RCC 7860 (cell line): ENCODE measurements at places on chromosomes 3 and 15.

- DNase-seq, result no peak
These were observed 48.2 kb upstream of the SELENOK start for GRCh38 chr3:53939813-53940212.

- DNase-seq, result no peak
These were observed 515.9 kb upstream of the DPPA4 start for GRCh38 chr3:109853077-109853731.

GRCh38 chr3:550471-550870, 353.9 kb downstream of the CHL1 start:
- no peak for DNase-seq

DNA sequence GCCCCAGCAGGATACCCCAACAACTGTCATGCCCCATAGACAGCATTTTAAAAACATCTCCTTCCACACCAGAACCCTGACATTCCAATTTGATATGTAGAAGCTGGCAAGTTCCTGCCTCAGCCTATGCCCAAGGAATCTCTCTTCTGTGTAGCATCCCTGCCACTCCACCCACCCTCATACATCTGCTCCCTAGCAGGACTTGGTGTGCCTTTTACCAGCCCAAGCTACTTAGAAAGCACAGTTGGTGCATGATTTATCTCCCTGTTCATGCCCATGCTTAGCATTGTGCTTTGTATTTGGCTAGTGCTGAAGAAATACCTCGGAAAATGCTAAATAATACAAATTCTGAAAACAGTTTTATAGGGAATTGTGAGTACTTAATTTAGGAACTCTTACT, 236.9 kb upstream of the HES1 start:
- no peak for DNase-seq

GRCh38 chr3:25801786-25802185, 11.9 kb downstream of the OXSM start:
- DNase-seq, result no peak

- DNase-seq, result no peak
These were observed 60.0 kb downstream of the NR1I2 start for GRCh38 chr3:119841808-119842471.

DNA sequence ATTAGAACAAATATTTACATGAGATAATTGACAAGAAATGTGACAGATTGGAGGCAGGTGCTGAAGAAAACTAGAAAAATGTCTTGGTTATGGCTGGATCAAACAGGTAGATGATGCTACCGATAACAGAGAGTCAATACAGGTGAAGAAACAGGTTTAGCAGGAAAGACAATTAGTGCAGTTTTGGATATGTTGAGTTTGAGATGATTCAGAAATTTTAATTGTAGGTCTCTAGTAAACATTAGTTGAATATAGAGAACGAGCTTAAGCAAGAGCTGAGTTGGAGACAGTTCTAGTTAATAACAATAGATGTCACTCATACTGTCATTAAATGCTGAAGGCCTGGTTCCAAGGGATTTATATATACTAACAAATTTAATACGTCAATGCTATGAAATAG, 524.4 kb downstream of the NSUN3 start:
- no peak for DNase-seq

GRCh38 chr3:14300721-14301399, 101.5 kb upstream of the SLC6A6 start:
- DNase-seq, result no peak

GRCh38 chr3:159131376-159131775, 329.5 kb downstream of the MFSD1 start:
- DNase-seq, result no peak

DNA sequence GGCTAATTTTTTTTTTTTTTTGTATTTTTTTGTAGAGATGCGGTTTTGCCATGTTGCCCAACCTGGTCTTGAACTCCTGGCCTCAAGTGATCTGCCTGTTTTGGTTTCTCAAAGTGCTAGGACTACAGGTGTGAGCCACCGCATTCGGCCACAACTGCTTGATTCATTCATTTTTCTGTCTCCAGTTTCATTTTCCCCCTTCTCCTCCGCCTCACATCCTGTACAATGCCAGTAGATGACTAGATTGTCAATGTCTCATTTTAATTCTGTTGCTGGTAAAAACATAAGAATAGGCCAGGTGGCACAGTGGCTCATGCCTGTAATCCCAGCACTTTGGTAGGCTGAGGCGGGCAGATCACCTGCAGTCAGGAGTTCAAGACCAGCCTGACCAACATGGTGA, 12.0 kb upstream of the ZNF592 start:
- DNase-seq, result no peak

- DNase-seq, result no peak
These were observed 244.8 kb upstream of the RGMA start for GRCh38 chr15:93333796-93334195.

DNA sequence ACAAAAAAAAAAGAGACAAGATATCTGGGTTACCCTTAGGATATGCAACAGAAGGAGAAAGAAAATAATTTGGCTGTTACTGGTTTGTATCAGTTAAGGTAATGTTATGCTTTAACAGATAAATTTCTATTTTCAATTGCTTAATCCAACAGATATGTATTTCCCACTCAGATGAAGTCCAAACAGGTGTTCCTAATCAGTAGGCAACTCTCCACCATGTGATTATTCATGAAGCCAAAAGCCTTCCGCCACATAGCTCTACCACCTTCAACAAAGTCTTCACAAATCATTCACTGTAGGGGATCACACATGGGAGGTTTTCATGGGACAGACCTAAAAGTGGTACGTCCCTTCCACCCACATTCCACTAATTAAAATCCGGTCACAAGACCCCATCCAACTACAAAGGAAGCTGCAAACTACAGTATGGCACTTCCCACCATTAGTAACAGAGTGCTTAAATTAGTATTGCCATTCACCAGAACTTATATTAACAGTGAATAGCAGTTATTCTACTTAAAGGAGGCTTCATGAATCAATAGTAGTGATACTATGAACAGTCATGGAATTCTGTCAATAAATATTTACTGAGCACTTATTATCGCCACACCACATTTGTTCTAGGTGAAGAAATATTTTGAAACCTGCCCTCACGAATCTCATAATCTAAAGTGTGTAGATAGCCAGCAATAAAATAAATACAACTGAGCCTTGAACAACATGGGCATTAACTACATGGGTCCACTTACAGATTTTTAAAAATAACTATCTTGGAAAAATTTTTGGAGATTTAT, 66.5 kb downstream of the SFMBT1 start:
- no peak for DNase-seq

DNA sequence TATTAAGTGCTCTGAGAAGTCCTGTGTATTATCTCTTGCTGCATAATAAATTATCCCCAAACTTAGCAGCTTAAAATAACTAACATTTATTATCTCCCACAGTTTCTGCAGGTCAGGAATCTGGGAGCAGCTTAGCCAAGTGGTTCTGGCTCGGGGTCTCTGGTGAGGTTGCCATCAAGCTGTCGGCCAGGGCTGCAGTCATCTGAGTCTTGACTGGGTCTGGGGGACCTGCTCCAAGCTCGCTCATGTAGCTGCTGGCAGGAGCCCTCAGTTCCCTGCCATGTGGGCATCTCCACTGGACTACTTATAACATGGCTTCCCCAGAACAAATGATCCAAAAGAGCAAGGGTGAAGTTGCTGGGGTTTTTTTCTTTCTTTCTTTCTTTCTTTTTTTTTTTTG, 80.7 kb downstream of the SMAD6 start:
- DNase-seq, result no peak

DNA sequence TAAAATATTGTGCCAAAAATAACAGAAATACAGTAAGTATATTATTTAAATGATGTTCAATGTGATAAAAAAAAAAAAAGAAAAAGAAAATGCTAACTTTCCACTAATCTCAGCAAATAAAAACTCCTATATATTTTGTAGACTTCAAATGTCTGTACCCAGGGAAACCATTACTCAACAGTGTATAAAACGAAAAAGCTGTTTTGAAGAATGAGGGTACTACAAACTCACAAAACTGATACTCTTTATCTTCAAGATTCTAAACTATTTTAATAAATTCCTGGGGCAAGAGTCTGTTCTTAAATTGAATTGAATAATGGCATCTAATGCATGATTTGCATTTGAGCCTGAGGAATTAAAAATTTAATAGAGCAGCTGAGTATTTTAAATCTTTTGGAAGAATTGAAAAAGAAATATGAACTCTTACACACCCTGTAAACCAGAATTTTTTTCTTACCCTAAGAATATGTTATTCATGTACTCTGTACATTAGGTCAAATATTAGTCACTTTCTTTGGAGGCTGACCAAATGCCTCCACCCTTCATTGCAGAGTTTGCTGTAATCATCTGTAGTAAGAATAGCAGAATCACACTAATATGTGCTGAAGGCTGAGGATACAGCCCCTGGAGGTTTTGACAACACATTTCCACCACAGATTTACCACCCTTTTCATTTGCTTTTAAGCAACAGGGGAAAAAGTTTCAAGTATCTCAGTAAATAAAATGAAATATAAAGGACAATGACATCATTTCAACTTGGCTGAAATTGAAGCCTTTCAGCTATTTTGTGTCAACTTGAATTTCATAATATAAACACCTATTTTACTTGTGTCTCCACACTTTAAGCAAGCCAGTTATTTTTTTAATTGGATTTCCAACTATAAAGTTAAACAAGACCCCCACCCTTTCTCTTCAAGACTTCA, 79.7 kb downstream of the FBN1 start:
- no peak for DNase-seq

DNA sequence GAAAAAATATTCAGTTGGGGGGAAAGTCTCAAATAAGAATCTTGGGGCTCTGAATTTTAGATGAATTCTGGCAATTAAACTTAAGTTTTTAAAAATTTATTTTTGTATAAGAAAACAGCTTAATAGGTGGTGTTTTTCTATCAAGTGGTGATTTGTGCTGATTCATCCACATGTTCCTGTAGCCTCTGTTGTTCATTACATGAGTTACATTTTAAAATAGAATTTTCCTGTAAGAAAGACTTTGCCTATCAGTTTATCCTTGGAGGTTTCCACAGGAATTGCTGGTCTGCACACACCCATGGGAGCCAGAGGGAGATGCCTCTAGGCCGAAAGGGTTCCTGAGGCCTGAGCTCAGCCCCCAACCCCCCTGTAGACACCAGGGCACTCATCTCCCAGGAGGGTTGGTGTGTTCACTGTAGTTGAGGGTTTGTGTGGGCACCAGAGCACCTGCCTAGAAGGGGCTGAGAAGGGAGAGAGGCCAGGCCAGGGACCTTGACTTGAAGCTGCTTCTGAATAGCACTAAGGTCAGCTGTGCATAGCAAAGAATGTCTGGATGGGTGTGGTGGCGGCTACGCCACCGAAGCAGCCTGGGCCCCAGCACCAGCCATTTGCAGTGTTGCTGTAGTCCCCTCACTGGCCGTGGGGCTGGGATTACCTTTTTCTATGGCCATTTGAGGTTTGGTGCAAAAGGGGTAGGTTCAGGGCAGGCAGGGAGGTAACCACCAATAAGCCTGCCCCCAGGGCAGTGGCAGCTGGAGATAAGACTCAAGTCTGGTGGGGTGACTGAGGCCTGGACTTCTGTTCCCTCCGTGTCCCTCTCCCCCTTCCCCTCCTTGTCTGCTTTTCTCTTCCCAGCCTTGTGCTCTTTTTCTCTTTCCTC, 11.9 kb downstream of the DNAJA4 start:
- no peak for DNase-seq

GRCh38 chr3:17301271-17301670, 416.5 kb downstream of the PLCL2 start:
- no peak for DNase-seq

GRCh38 chr15:92365084-92365483, 28.6 kb upstream of the ST8SIA2 start:
- no peak for DNase-seq

- no peak for DNase-seq
These were observed 121.4 kb downstream of the FBLN2 start for GRCh38 chr3:13670292-13670691.

DNA sequence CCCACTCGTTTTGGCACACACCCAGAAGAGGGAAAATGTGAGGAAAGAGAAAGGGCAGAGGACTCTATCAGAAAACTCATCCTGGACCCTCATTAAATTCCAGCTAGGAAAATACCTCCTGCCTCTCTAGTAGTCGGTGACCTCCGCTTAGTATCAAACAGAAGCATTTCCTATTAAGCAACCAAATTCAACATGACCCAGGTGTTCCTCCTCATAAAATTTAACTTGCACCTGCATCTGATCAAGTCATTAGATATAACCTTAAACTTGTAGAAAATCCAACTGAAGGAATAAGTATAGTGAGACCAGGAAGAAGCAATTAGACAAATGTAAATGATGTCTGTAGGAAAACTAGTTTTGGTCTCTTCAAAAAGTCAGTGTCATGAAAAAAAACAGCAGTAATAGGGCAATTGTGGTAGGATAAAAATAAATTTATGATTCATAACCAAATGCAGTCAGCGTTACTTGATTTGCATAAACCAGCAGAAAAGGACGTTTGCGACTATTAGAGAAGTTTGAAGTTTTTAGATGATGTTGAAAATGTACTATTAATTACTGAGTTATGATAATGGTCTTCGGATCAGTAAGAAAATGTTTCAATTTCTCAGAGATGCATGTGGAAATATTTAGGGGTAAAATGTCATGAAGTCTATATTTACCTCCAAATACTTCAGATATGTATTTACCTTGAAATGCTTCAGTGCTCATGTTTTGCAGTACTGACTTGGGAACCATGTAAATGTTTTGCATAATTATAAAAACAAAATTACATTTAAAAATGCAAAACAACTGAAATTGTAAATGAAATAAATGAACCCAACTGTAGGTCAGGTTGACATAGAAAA, 44.6 kb downstream of the LDHAL6B start:
- no peak for DNase-seq

GRCh38 chr15:91329914-91330313, 229.9 kb downstream of the SV2B start:
- no peak for DNase-seq

DNA sequence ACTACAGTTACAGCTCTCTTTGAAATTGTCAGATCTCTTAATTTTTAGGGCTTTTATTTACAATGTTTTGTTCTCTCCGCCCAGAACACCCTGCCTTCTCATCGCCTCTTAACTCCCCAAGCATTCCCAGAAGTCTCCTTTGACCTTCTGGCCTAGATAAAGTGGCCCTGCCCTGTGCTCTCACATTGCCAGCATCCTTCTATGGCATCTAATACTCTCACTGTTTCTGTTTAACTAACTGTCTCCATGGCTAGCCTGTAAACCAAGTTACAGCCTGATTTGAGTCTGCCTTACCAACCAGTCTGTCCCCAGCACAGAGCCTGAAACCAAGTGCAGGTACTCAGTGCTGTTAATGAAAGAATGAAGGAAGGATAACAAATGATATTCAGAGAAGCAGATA, 19.9 kb downstream of the COL8A1 start:
- DNase-seq, result peak; percentile 69

GRCh38 chr15:40251486-40252140, 12.8 kb downstream of the PAK6 start:
- DNase-seq, result no peak
